Stimulated activated naive CD4-positive, alpha-beta T cell treated with Interleukin-2 at 50 U/mL for 16 hours (primary cell): ENCODE measurements at places on chromosomes 13 and 19.

GRCh38 chr13:49164712-49165111 lies 55.4 kb upstream of the MLNR start:
- no peak for DNase-seq

GRCh38 chr13:76383676-76384461 lies 502.3 kb downstream of the KCTD12 start:
- DNase-seq = no peak

GRCh38 chr13:106696140-106696539 lies 128.2 kb upstream of the ARGLU1 start:
- no peak for DNase-seq

DNA sequence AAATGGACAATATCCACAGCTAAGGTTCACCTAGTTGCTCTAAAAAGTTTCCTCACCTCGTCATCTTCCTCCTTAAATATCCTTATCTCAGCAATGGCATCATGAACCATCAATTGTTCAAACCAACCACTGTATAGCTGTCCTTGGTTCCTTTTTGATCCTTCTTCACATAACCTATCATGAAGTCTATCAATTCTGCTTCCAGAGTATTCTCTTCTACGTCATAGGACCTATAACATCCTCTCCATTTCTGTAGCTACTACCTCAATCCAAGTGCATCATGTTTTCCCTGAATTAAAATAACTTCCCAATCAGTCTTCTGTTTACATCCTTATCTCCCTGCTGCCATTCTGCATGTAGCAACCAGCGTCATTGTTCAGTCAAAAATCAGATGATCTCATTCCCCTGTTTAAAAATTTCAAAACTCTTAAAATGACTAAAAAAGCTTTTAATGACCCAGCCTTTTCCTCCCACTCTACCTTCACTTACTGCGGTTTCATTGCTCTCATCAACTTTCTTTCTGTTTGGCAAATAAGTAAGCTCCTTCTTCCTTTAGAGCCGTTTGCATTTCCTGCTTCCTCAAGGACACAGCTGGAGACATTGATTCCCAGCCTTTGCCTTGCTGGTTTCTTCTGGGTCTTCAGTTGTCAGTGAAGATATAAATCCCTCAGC lies 223.9 kb upstream of the MIR17HG start:
- no peak for DNase-seq

DNA sequence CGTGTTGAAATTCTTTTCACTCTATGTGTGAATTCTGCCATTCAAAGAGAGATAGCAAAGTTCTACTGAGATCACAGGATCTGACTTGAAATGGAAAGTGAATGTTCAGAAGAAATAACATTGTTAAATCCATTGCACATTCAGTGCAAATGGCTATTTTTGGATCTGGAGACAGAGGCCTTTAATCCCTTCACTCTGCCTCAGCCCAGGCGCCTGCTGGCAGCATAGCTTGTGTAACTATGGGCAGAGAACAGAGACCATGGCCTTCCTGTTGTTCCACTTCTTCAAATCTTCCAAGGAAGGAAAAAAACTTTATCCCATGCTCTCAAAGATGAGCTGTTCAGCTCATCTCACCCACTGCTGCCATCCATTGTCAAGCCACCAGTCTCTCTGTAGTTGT lies 265.4 kb downstream of the LMO7 start:
- DNase-seq = no peak
